ENCODE measurements at places on chromosomes 3 and 15.

GRCh38 chr3:28287046-28287445 is 45.6 kb downstream of the CMC1 start:
- DNase-seq, result no peak

DNA sequence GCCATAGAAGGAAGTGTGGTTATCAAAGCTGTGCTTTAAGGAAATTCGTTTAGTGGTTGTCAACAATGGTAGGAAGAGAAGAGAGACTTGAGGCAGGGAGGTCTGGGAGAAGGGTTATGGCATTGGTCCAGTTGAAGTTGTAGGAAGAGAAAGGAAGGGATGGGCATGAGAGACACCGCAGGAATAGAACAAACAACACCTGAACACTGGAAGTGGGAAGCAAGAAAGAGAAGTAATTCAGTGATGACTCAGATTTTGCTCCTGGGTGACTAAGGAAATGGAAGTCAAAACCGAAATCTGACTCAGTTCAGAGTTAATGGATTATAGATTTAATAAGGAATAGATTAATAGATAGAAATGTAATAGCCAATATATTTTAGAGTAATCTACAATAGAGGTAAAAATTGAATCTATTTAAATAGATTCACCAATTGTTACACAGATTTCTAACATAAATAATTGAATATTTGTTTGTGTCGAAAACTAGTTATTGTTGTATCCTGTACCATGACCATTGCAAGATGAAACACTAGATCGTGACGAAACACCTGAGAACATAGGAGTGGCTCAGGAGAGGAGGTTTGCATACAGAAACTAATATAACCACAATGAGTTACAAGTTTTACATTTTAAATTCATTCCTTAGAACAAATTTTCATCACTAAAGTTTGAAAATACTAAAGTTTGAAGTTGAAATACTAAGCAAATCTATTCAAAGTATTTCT is 36.0 kb downstream of the THBS1 start:
- DNase-seq, result no peak

- no peak for DNase-seq
Measured at GRCh38 chr15:45586125-45586524, 1.1 kb upstream of the BLOC1S6 start.

- DNase-seq, result no peak
Measured at GRCh38 chr3:183619624-183620251, 15.7 kb upstream of the KLHL24 start.

DNA sequence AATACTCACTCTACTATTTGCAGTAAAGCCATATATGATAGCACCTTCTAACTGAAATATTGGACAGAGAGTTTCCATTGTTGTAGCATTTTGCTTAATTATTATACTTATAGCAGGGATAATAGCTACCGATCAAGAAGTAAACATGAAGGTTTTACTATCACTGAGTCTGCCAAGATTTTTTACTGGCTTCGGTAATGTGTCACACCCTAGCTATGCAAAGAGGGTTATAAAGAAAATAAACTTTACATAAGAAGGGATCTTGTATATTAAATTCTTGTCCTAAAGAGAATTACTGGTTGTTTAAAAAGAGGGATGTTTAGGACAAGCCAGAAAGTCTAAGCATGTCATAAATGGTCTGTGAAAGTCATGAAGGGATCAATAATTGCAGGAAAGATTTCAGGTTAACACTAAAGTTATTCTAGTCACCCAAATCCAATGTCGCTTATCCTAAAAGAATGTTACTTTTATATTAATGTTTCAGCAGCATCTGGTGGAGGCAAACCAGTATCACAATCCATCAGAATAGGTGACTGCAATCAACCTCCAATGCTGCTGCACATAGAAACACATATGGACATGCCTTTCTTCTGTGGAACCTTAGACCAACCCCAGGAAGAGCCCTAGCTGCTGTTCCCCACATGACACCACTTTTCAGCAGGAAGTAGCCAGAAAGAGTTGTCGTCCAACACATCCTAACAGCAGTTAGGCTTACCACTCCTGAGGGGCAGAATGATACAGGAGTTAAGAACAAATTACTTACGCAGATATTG is 62.7 kb upstream of the GK5 start:
- no peak for DNase-seq

GRCh38 chr3:193963808-193964516 is 172.0 kb upstream of the HES1 start:
- no peak for DNase-seq

GRCh38 chr15:60155661-60156060 is 151.6 kb downstream of the FOXB1 start:
- DNase-seq, result no peak

DNA sequence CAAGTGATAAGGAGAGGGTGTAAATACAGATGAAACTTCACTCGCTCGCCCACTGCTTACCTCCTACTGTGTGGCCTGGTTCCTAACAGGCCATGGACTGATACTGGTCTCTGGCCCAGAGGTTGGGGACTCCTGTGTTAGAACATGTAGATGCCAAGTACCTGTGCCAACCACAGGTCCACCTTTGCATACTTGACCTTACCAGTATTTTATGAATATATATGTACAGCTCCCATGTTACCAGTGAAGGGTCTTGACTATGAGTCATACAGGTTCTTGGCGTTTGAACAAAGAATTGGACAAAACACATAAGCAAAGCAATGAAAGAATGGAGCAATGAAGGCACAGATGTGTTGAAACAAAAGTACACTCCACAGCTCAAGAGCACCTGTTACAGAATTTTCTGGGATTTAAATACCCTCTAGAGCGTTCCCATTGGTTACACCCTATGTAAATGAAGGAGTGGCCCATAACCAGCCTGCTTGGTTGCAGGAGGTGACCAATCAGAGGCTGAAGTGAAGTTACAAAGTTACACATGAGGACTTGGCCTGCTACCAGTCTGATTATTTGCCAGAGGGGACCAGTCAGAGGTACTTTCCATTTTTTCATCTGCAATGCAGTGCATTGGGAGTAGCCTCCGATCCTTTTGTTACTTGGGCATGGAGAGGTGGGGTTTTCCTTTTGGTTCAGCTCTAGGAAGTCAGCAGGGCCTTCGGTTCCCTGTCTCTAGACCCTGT is 1.7 kb upstream of the GFM1 start:
- no peak for DNase-seq

DNA sequence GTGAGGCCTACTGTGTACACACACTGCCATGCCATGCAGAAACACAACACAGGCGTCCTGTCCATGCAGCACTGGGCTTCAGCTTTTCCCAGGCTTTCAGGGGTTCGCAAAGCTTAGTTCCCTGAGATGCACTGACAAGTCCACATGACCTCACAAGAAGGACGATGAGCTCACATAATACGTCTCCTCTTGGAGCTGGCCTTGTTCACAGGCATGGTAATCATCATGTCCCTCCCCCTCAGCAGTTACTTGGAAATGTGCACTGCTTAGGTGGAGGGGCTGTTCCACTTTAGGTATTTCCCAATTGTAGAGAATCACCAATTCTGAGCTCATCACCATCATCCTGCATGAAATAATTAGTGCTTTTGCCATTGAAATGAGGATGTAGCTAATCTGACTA is 308.8 kb downstream of the LRTM1 start:
- no peak for DNase-seq

GRCh38 chr3:123104550-123104949 is 37.7 kb downstream of the PDIA5 start:
- DNase-seq, result peak; percentile 85

- DNase-seq, result no peak
Measured at GRCh38 chr3:120475722-120476377, 25.1 kb upstream of the FSTL1 start.

DNA sequence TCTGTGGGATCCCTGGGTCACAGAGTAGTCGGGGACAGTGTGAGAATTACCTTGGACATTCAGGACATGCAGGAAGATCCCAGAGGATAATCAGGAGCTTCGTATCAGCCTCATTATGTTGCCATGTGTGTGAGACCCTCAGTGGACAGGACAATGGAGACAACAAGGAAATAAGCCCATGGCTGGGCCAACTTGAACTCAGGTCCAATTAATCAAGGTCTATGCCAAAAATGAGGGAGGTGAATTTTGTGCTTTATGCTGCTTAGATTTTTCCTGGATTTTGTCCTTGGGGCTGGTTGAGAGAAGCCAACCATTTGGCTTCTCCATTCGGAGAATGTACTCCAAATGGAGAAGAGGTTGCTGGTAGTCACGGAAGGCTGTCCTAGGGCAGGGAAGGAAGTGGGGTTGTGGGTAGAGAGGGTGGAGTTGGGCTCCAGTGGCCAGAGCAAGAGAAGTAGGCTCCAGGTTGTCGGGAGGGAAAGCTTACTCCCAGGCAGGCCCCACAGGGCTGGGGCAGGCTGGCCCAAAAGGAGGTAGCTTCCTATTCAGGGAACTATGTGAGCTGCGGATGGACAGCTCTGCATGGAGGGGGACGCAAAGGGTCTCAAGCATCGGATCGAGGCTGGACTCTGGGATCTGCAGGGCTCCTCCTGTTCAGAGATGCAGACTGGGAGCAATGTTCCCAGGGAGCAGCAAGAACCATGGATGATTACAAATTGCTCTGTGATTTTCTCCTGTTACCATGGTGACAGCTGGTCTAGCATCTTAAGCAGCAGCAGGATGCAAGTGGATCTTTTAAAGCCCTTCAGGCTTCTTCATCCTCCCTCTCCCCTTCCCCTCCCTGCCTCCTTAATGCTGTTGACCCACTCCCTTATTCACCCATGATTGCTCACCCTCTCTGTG is 91.1 kb downstream of the WNT7A start:
- no peak for DNase-seq

GRCh38 chr15:67947254-67948039 is 106.7 kb upstream of the PIAS1 start:
- DNase-seq, result no peak

DNA sequence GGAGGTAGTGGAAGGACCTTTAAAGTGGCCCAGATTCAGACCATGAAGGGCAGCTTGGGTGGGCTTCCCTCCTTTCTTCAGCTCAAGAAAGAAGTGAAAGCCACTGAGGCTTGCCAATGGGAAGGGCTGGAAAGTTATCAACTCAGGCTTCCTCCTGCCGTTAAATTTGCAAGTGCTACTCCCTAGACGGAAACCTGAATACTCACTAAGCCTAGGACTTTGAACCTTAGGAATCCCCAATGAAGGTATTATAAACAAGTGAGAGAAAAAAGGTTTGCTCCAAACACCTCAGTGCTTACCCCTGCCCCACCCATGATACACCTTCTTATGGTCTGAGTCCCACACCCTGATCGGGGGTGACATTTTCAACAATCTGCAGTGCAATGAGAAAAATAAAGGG is 396.4 kb downstream of the SHQ1 start:
- no peak for DNase-seq

GRCh38 chr15:47517737-47518136 is 199.6 kb upstream of the SEMA6D start:
- DNase-seq, result peak; percentile 6

GRCh38 chr3:129230311-129231019 is 18.9 kb upstream of the COPG1 start:
- DNase-seq, result peak; percentile 90

GRCh38 chr3:187944390-187945179 is 199.3 kb upstream of the BCL6 start:
- DNase-seq, result no peak

DNA sequence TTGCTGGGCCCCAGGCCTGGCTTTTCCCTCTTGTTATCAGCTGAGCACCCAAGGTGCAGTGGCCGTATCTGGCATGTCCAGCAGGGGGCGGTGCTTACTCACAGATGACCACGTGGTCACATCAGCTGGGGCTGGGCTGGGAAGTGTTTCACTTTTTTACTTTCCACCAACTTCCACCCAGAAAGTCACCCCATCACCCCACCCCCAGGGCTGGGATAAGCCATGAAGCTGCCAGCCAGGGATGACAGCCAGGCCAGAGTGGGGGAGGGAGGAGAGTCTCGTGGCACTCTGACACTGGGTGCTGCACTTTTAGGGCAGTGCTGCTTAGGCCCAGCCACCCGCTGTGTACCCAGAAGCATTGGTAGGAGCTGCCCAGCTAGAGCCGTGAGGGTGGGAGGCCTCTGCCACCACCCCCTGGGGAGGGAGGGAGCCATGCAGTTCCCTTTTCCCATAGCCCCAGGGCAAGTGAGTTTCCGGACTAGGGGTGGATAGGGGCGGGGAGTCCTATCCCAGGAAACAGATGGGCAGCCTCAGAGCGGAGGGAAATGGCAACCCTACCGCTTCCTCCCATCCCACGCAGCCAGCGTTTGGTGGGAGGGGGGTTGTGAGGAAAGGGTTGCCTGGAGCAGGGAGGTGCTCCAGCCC is 6.1 kb downstream of the PPCDC start:
- peak; percentile 86 for DNase-seq

- DNase-seq, result no peak
Measured at GRCh38 chr3:22981861-22982260, 221.3 kb upstream of the UBE2E2 start.

- no peak for DNase-seq
Measured at GRCh38 chr3:46997453-46998091, 18.1 kb downstream of the NBEAL2 start.

- DNase-seq, result peak; percentile 98
Measured at GRCh38 chr3:125115640-125116039, 59.8 kb upstream of the HEG1 start.

- DNase-seq, result no peak
Measured at GRCh38 chr3:49804141-49805041, 1.3 kb downstream of the INKA1 start.

- no peak for DNase-seq
Measured at GRCh38 chr3:75983609-75984290, 198.4 kb upstream of the ZNF717 start.

- DNase-seq, result peak; percentile 78
Measured at GRCh38 chr15:95557226-95558046, 773.1 kb upstream of the NR2F2 start.

- DNase-seq, result no peak
Measured at GRCh38 chr3:101183151-101183550, 137.2 kb downstream of the IMPG2 start.

GRCh38 chr15:81852411-81853149 is 193.2 kb downstream of the MEX3B start:
- no peak for DNase-seq

GRCh38 chr15:62698646-62699045 is 343.9 kb upstream of the TPM1 start:
- DNase-seq, result no peak

DNA sequence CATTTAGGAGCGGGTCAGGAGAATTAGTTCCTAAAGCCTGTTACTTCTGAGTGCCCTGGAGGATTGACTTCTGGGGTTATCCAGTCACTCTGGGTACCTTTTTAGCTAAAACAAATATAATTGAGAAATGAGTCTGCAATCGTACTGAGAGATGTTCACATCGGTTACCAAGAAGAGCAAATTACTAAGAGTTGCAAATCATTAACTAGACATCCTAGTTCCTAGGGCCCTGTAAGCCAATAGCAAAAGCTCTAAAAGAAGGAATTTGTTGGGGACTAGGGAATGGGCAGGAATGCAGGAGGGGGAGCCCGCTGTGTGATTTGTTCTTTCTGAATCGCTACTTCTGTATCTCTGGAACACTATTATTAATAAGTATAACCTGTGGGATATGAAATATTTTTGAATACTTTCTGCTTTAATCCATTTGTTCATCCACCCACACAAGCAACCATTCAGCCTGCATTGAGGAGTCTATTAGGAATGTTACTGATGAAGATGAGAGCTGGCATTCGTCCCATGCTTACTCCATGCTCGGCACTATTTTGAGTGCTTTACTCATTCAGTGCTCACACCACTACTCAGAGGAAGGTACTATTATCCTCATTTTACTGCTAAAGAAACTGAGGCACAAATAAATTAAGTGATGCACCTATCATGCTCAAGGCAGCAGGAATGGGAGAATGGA is 31.5 kb upstream of the KY start:
- peak; percentile 50 for DNase-seq
